H4 (cell line): ENCODE measurements at places on chromosomes 2 and 18. TPM values are rescaled to one million over a fixed set of nuclear protein-coding genes. Genes with fewer than 3 reads are reported as not detected.

The REG3G gene
- not detected in 2 replicates for total RNA-seq

The CD8B2 gene
- not detected in 2 replicates for total RNA-seq

The IL1R1 gene
- total RNA-seq = 7.9 and 8.0 TPM in 2 replicates

The SLC19A3 gene
- total RNA-seq = 0.27 and 0.51 TPM in 2 replicates

The TCF7L1 gene
- total RNA-seq = 0.17 TPM in 1 of 2 replicates, not detected in the other

The KCNE4 gene
- 2.4 and 2.8 TPM in 2 replicates for total RNA-seq

The RNU2-63P gene
- total RNA-seq = not detected in 2 replicates

The IL1B gene
- not detected in 2 replicates for total RNA-seq

The STARD7 gene
- 169 and 170 TPM in 2 replicates for total RNA-seq

The C2orf80 gene
- total RNA-seq = not detected in 2 replicates

The IL36G gene
- not detected in 2 replicates for total RNA-seq
